ENCODE measurements at places on chromosomes 16 and 17. TPM values are rescaled to one million over a fixed set of nuclear protein-coding genes. Genes with fewer than 3 reads are reported as not detected.

Gene HCRT
- not detected for total RNA-seq

Gene MEOX1
- total RNA-seq: not detected

Gene GAS7
- 0.32 TPM for total RNA-seq

Gene MSI2
- 30.1 TPM for total RNA-seq

Gene MYCBPAP
- total RNA-seq: 1.4 TPM

Gene C16orf54
- total RNA-seq: not detected

Gene NPW
- total RNA-seq: 2.0 TPM

Gene ACSM5
- total RNA-seq: not detected

Gene KRT28
- not detected for total RNA-seq

Gene TERB1
- total RNA-seq: not detected

Gene STX1B
- total RNA-seq: under 0.01 TPM

Gene DCTPP1
- 48.1 TPM for total RNA-seq

Gene STH
- total RNA-seq: not detected

Gene PPY
- not detected for total RNA-seq

Gene TBX2
- 0.32 TPM for total RNA-seq

Gene TBC1D16
- total RNA-seq: 32.5 TPM

Gene CA4
- not detected for total RNA-seq

Gene CCL16
- not detected for total RNA-seq

Gene DOC2A
- total RNA-seq: 0.76 TPM

Gene PLXDC1
- total RNA-seq: not detected

Gene GP1BA
- not detected for total RNA-seq

Gene KIF2B
- not detected for total RNA-seq

Gene PHOSPHO1
- not detected for total RNA-seq

Gene MFAP4
- total RNA-seq: under 0.01 TPM

Gene BCL6B
- total RNA-seq: 107 TPM

Gene SLFN12L
- 0.15 TPM for total RNA-seq

Gene ATP2C2
- total RNA-seq: not detected

Gene KRTAP4-3
- total RNA-seq: not detected

Gene CACNG3
- not detected for total RNA-seq

Gene CDYL2
- total RNA-seq: 25.4 TPM

Gene GAST
- total RNA-seq: not detected

Gene TBC1D3I
- total RNA-seq: not detected

Gene CD300E
- not detected for total RNA-seq

Gene SCNN1G
- total RNA-seq: not detected

Gene SLC13A5
- not detected for total RNA-seq

Gene GRIN2C
- under 0.01 TPM for total RNA-seq

Gene TBX6
- total RNA-seq: under 0.01 TPM
